Gastroesophageal sphincter (tissue), 4 donors: ENCODE measurements at places on chromosomes 1 and 21.
A peak's percentile ranks its signal among the peaks of the same experiment; 100 is the strongest.

DNA sequence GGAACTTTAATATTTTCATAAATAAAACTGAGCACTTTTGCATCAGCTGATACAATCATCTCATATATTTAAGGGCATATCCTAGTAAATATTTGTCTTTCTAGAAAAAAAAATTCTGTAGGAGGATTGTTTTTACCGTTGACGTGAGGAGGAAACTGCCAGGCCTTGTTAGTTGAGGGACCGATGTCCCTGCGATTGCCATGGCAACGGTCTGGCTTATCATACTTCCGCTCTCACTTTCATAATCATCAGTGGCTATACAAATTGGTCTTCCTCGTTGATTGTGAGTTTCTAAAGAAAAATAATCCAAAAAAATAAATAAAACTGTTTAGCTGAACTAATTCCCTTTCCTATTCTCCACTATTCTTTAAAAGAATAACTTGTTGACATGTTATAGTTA, 69.3 kb upstream of the ANGPTL3 start:
- no peak for ATAC-seq

GRCh38 chr1:17212487-17213121, 7.7 kb downstream of the PADI1 start:
- ATAC-seq: no peak

DNA sequence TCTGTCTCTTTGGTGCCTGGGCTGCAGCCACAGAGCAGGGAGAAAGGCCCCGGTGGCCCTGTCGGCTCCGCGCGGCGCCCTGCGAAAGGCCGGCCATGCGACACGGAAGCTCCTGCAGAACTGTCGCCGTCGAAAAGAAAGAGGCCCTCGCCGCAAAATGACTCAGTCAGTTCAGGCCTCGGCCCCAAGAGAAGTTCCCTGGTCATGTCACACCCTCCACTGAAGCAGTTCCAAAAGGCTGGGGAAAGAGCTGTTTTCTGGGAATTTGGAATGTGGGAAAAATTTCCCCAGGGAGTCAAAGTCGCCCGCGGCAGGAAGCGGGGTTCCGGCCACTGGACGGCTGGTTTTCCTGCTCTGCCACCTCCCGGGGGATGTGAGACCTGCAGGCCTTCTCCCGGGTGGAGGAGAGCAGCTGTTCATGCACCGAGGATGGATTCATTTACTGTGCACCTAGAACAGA, 115.8 kb upstream of the ZNF678 start:
- no peak for ATAC-seq

DNA sequence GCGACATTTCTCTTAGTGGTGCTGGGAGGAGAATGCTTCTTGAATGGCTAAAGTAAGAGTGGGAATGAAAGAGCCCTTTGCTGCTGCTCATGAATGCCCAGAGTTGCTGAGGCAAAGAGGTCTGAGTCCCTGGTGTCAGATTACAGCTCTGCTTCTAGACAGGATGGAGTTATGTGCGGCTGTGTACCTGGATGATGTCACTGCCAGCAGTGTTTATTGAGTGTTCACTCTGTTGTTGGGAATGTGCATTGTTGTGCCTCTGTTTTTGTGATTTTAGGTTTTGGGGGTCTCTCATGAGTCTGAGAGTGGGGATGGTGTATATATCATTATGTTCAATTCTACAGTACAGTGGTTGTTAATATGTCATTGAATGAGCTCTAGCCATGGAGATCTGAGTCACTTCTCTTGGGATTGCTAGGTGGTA, 2.7 kb downstream of the CDC14A start:
- ATAC-seq: no peak

DNA sequence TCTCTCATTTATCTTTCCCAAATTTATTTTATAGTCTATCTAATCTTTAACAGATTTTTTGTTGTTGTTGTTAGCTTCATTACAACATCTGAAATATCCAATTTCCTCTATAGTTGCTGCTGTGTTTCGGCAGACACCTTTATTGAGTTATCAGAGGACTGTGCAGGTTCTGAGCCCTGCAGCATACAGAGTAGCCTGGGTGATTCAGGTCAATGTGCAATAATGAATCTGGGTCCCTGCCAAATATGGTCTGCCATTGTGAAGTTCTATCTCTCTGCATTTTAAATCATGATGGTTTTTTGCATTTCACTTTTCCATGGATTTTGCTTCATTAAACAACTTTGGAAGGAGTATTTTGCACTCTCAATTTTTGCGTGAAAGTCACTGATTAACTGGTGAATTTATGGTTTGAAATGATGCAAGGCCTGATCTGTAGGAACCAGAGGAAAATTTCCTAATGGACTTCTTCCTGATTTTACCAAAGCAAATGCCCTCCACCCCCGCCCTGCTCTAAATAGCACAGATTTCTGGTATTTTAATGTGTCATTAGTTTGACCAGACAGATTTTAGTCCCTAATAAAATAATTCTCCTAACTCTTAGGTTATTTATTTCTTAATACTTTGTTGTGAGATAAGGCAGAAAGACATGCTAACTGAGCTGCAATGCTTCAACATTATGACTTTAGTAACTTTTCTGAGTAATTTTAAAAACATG, 402.3 kb downstream of the PTBP2 start:
- ATAC-seq: no peak

DNA sequence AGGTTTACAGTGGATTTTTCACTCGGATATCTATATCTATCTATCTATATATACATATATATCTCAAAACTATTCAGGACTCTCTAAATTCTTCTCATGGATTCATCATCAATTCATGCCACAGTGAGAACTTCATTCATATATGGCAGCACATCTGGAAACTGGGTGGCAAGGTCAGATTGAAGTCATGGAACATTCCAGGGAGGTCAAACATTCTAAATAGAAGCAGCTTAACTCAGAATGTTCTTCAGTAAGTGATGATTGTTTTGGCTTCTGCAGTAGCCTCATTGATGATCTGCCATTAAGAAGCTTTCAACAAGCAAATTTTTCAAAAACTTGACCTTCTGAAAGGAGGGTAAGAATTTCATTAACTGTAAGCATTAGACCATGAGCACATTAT, 46.9 kb upstream of the ADAMTS1 start:
- ATAC-seq: no peak

GRCh38 chr1:35807614-35808449, at the start of gene AGO4:
TSS of gene AGO4 (plus strand) at chr1:35808016. CDS start at chr1:35808417, 401 bp downstream.
- ATAC-seq: peak; percentile 85

DNA sequence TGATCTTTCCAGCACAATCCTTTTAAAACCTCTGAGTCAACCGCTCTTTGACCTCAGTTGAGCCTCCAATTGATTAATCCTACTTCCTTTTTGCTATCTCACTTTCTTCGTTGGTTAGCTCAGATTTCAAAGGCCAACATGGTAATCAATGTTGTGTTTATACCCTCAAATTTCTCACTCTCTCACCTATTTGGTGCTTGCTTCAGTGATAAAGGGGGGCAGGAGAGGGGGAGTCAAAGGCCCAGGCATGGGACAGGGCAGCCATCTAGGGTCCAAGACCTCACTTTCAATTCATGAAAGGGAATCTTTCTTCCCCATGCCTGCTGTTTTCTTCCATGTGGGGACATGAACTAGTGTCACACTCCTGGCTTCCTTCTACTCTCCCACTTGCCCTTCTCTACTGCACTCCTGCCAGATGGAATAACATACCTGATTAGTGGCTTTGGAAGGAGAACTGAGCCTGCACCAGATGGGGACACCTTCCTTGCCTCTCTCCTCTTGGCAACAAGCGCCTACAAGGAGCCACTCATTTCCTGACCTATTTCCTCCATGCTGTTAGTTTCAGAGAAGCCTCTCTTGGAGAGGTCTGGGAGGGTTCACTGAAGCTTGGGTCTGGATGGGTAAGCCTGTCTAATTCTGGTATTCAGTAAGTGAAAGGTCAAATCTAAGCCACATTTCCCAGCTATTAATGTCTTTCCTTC, 73.3 kb upstream of the ARHGAP29 start:
- no peak for ATAC-seq

- ATAC-seq: no peak
Observed at GRCh38 chr1:204376465-204376864, 16.7 kb upstream of the PLEKHA6 start.

GRCh38 chr21:42555756-42556438, 42.2 kb downstream of the SLC37A1 start:
- ATAC-seq: no peak

GRCh38 chr1:61782771-61783170, 40.5 kb downstream of the PATJ start:
- ATAC-seq: no peak

GRCh38 chr1:244920911-244921761, 56.8 kb upstream of the HNRNPU start:
- ATAC-seq: no peak

DNA sequence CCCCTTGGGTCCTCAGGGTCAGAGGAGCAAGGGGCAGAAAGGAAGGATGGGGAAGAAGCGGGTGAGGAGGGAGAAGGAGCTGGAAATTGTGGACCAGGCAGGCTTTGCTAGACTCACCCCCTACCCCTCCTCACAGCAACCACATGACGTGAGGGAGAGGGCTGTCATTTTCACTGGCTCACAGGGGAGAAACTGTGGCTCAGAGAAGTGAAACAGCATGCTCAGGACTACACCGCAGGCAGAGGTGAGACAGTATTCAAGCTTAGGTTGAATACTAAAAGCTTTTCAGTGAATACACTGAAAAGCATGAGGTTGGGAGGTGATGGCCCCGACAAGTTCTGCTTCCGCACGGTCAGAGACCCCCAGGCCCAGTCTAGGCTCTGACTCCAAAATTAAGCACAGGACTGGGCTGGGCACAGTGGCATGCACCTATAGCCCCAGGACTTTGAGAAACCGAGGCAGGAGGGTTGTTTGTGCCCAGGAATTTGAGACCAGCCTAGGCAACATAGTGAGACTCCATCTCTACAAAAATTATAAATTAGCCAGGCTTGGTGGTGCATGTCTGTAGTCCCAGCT, 1.2 kb upstream of the CLEC20A start:
- ATAC-seq: no peak

GRCh38 chr1:67791261-67791660, 42.0 kb downstream of the GNG12 start:
- ATAC-seq: peak; percentile 42

- ATAC-seq: no peak
Observed at GRCh38 chr21:37511848-37512247, 145.3 kb downstream of the DYRK1A start.

DNA sequence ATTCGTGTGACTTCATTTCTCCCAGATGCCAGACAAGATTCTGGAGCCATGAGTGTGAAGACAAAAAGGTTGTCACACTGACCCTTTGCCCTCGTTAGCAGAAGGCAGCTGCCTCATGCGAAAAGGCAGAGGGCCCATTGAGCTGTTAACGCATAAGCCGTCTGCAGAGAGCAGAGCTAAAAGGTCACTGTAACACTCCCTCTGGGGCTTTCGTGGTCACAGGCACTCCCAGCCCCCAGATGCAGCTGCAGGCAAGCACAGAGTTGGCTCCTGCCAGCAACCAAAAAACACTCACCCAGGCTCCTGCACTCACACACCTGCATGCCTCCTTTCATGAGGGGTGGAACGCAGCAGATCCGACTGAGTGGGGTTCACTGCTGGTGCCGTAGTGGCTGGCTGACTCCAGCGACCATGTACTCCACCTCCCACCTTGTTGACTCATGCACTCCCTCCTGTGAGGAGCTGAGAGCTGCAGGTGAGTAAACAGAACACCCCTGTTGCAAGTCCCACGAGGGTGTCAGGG, 287.5 kb downstream of the SMYD3 start:
- no peak for ATAC-seq

- ATAC-seq: peak; percentile 43
Observed at GRCh38 chr1:14352897-14353296, 245.6 kb upstream of the KAZN start.

DNA sequence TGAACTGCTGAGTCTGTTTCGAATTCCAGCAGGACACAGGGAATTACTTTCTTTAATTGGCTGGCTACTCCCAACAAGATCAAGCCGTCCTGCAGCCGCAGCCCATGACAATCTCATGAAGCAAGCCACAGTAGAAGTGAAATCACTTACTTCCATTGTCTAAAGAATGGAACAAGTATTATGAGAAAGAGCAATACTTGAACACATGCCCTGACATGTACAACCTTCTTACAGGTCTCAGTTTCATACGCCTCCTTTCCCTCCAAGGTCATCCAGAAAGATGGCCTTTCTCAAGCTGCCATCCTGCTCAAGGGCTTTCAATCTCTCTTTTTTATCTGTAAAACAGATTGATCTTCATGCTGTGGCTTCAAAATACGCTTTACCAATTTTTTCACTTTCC, 85.1 kb downstream of the PCSK9 start:
- no peak for ATAC-seq

DNA sequence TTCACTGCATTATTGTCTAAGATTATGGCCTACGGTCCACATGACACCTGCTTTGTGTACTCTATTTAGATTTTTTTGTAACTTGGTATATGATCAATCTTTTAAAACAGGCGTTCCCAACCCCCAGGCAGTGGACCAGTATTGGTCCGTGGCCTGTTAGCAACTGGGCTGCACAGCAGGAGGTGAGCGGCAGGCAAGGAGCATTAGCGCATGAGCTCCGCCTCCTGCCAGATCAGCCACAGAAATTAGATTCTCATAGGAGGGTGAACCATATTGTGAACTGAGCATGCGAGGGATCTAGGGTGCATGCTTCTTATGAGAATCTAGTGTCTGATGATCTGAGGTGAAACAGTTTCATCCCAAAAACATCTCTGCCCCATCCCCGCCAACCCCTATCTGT, 228.4 kb upstream of the NR5A2 start:
- ATAC-seq: no peak

GRCh38 chr1:30919025-30919881, 10.7 kb upstream of the SDC3 start:
- no peak for ATAC-seq

GRCh38 chr1:159196543-159196942, 8.1 kb upstream of the ACKR1 start:
- no peak for ATAC-seq

DNA sequence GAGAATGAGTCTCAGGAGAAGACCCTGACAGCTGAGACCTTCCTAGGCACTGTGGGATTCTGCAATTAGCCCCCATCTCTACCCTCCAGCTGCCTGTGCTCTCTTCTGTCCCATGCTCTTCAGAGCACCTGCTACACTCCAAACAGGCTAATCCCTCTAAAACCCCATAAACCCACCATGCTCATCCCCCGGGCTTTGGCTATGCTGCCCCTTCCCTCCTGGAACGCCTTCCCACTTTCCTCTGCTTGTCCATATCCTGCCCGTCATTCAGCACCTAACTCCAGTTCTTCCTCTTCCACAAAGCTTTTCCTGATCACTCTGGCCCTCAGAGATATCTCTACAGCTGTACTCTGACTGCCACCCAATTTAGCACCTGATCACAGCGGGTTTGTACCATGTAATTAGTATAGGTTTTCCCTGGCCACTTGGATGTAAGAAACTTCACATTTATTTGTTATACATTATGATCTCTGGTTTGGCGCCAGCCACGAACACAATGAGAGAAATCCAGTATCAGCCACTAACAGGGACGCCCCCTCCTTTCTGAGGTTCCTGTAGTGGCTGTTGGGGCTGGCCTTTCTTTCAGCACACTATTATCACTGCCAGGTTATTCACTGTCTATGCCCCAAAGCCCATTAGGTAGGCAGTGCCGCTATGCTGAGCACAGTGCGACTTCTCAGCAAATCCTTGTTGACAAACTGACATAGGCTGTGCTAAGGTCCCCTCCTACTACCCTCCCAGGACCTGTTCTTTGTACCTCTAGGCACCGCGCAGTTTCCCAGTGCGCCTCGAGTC, 45.1 kb downstream of the CDC7 start:
- ATAC-seq: no peak

- ATAC-seq: no peak
Observed at GRCh38 chr1:214588963-214589597, 13.9 kb upstream of the CENPF start.
